ENCODE measurements at places on chromosomes 7 and 10.

- DNase-seq = no peak
Observed at GRCh38 chr7:16811551-16811950, 6.8 kb upstream of the AGR2 start.

- no peak for DNase-seq
Observed at GRCh38 chr7:122686360-122686878, 12.5 kb downstream of the RNF133 start.

DNA sequence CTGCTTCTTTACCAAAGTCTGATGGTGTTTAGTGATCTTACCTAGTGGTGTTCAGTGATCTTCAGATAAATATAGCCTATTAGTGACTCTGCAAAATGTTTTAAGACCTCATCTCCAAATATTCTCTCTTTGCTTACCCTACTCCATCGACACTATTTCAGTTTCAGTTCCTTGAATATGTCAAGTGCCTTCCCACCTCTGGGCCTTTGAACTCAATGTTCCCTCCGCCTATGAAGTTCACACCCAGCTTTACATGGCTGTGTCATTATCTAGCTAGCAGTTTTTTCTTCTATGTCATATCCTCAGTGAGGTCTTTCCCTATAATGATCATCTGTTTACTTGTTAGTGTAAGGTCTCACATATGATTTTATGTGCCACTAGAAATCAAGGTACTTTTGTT is 322.6 kb downstream of the DGKB start:
- no peak for DNase-seq

- DNase-seq = no peak
Observed at GRCh38 chr10:88918191-88918905, 34.2 kb downstream of the ACTA2 start.

DNA sequence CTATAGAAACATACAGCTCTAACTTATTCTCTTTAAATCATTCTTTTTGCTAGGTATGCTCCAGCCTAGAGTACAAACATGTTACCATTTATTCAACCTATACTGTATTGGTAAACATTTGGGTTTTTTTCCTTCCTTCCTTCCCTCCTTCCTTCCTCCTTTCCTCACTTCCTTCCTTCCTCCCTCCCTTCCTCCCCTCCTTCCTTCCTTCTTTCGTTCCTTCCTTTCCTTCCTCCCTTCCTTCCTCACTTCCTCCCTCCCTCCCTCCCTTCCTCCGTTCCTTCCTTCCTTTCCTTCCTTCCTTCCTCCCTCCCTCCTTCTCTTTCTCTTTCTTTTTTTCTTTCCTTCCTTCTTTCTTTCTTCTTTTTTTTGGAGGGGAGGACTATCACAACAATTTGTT is 286.7 kb upstream of the PRKCQ start:
- no peak for DNase-seq

DNA sequence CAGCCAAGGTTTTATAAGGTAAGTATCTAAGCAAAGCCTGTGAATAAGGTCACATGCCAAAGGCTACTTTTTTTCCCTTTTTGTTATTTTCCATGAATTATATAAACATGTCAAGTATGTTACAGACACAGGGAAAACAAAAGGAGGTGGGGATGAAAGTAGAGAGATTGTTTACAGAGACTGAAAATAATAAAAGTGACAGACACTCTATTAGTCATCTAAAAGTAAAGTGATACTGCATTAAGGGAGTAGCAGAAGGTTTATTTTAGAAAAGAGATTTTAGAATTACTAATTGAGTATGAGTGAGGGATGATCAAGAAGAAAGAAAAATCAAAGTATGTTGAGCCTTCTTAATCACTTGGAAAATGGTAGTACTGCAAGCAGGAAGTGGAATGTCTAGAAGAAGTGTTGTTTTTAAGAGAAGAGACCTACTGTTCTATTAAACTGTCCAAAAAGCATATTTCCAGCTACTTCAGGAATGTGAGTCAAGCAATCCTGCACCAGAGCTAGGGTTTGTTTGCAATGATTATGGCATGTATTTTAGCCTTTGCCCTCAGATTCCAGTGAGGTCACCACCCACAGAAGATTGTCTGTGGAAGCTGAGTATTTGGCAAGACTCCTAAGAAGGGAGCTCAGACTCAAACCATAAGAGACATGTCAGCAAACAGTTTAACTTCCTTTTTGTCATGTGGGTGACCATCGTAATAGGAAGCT is 177.9 kb upstream of the PLXDC2 start:
- no peak for DNase-seq

DNA sequence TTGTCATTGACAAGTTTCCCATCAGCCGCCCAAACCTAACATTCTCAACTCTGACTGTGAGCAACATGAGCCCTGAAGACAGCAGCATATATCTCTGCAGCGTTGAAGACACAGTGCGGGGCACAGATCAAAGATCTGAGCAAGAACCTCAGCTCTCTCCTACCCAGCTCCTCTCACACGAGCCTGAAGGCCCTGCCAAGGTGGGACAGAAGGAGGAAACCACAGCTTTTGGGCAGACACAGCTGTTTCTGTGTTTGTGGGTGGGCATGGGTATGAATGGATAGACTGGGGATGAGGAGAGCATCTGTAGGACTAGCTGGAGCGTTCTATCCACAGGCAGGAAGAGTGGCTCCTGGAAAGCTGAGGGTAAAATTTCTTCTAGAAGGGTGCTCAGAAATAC is 8.5 kb upstream of the PRSS1 start:
- DNase-seq = no peak

GRCh38 chr10:70906031-70906783 is 17.8 kb upstream of the PCBD1 start:
- no peak for DNase-seq

DNA sequence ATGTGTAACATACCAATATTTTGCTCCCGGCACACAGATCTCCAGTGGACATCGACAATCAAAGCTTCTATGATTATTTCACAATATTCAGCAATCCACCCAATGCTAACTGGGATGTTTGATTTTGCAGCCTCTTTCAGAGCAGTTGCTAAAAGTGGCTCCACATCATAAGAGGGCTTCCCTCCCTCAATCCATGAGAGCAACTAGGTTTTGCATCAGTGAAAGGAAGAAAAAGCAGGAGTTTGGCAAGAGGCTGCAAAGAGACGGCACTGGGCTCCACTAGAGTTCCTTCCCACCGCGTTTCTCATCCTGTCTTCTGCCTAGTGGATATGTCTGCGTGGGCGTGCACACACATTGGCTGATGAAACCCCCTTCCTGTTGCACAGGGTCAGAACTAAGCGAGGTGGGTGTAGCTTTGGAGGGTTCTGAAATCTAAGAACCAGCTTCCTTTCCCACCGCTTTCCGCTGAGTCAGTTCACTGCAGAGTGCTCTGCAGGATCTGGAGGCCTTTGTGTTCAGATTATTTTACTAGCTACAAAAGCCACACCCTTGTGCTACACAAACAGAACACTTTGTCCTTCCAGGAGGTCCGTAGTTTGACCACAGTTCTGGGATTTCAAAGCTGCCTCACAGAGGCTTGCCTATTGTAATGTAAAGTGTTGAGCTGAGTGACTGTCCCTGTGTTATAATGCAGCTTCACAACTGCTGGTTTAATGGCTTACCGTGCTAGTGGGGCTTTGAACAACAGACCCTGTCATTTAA is 28.1 kb downstream of the ARL4A start:
- DNase-seq = no peak

All from keratinocyte (primary cell).